ENCODE measurements at places on chromosomes 5 and 9.

DNA sequence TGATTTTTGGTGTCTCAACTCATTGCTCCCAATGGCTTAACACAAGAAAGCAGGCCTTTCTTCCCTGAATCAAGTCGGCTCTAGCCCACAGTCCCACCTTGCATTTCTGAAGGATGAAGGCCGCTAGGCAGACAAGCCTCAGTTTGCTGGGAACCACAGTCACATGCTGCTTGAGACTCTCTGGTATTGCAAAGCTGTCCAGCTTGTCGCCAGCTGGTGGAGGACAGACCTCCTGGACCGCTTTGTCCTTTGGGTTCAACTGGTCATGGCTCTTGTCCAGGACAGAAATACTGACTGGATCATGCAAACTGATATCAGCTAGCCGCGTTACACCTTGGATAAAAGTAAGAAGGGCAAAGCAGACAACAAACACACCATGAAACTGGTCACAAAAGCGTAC is 23.1 kb downstream of the DDX31 start:
- DNase-seq, result no peak

- no peak for DNase-seq
These were observed 637.2 kb downstream of the PDE4D start for GRCh38 chr5:59256331-59256730.

DNA sequence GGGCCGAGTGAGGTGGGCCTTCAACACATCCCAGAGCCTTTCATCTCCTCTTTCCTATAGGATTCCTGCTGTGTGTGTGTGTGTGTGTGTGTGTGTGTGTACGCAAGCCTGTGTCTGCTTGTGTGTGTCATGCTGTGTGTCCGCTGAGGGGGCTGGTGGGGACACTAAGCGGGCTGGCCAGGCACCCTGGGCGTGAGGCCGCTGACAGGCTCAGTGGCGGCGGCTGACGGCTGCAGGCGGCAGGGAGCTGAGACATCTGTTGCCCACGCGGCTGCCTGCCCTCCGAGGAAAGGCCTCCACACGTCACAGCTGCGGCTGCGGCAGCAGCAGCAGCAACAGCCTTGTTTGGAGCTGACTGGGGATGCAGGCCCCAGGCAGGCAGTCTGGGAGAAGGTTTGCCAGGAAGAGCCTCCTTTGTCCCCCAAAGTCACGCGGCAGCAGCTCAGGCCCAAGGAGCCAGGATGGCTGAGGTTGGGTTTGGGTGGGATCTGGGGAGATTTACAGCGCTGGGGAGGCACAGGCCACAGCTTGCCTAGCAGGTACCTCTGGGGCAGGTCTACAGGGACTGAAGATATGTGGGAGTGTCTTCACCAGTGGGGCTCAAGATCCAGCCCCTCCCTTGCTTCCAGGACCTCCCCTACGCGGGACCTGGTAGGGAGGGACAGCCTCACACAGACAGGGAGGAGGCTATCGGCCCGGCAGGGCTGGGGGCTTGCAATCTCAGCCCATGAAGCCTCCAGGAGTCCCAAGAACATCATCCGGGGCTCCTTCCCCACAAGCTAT is 1.8 kb downstream of the PDLIM4 start:
- DNase-seq, result no peak

GRCh38 chr5:9502050-9502834 is 43.6 kb downstream of the SEMA5A start:
- DNase-seq, result no peak

- no peak for DNase-seq
These were observed 168.7 kb downstream of the TTC39B start for GRCh38 chr9:15138357-15138686.

- DNase-seq, result no peak
These were observed 33.9 kb downstream of the UNC13B start for GRCh38 chr9:35195683-35196082.

- no peak for DNase-seq
These were observed 30.5 kb upstream of the CKMT2 start for GRCh38 chr5:81202655-81203054.

GRCh38 chr9:33434317-33435105 is 12.9 kb downstream of the AQP3 start:
- DNase-seq, result no peak

- DNase-seq, result no peak
These were observed 38.9 kb downstream of the JADE2 start for GRCh38 chr5:134564396-134564795.

GRCh38 chr5:162995568-162995967 is 441.8 kb upstream of the CCNG1 start:
- no peak for DNase-seq

DNA sequence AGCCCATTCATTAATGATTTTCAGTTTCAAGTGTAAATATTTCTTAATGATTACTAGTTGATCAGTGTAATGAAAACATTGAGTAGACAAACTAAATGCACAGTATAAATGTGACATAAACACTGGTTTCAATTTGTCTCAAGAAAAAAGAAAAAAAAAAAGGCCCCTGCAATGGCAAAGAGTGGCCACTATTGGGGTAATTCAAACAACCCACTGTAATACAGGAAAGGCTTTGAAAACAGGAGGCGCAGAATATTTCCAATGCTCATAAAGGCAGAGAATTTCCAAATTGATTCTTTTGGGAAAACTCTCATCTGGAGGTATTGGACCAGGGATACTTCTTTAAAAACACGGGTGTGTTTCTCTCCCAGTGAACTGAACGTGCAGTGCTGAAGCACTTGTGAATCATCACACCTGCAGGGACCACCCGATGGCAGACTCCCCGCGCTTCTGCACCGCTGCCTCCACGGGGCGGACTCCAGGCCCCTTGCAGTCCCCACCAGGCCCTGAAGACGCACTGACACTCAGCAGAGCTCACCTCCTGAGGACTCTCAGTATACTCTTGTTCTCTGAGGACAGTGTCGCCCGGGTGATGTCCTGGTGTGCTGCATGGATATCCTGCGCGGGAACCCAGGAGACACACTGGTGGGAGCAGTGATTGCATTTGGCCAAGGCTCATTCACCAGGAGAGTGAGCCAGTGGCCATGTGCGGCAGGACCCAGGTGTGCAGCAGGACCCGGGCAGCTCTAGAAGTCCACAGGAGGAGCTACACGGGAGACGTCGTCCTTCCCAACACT is 227.6 kb upstream of the IRX4 start:
- no peak for DNase-seq

- peak; percentile 74 for DNase-seq
These were observed 1247.0 kb upstream of the ACO1 start for GRCh38 chr9:31137176-31138160.

DNA sequence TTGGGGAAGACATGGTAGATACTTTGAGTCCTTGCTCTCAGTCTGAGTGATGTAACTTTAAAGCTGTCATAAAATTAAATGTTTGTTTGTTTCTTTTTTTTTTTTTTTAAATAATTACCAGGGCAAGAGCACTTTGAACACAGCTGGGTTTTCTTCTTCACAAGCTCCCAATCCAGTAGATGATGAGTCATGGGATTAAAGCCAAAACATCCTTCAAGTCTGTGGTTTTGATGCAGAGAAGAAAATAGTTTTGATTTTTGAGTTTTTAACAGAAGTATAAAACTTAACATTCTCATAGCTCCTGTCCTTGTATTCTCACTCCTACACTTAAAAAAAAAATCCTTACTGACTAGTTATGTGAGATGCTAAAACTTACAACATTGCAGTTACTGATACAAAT is 34.8 kb upstream of the IL31RA start:
- DNase-seq, result peak; percentile 58

- DNase-seq, result no peak
These were observed 1.4 kb downstream of the SAP30L start for GRCh38 chr5:154447089-154447725.

GRCh38 chr9:116383133-116383532 is 229.5 kb downstream of the PAPPA start:
- no peak for DNase-seq

GRCh38 chr9:71783120-71783523 is 14.8 kb upstream of the CEMIP2 start:
- no peak for DNase-seq

GRCh38 chr9:112777914-112778313 is 27.4 kb downstream of the SNX30 start:
- DNase-seq, result no peak

DNA sequence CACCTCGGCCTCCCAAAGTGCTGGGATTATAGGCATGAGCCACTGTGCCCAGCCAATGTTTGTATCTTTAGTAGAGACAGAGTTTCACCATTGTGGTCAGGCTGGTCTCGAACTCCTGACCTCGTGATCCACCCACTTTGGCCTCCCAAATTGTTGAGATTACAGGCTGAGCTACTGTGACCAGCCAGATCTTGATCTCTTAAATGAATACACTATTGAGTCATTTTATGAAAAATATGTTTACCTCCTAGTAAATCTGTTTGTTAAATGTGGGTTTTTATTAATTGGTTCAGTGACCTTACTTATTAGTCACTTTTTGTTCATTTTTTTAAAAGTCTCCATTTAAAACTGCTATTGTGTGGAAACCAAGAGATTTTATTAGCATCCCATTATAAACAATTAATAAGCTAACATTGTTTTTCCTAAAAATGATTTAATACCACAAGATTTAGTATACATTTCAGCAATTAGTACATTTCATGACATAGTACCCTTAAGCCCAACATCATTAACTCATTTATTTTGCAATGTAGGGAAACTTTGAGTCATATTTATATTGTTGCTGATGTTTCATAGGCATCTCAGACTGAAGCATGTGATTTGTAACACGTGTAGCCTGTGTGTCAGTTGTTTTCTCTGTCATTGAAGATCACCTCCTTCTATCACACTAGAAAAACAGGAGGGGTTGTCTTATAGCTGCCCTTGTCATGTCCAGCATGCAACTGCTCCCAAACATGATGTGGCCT is 261.2 kb downstream of the TAF11L14 start:
- no peak for DNase-seq

- no peak for DNase-seq
These were observed 17.3 kb downstream of the TTC33 start for GRCh38 chr5:40738502-40738901.

GRCh38 chr5:109168151-109168550 is 241.6 kb downstream of the PJA2 start:
- DNase-seq, result no peak

GRCh38 chr5:37836235-37836591 is 3.6 kb downstream of the GDNF start:
- DNase-seq, result no peak

- DNase-seq, result no peak
These were observed 319.5 kb downstream of the ARHGEF28 start for GRCh38 chr5:73945505-73945904.

GRCh38 chr5:84255315-84255714 is 129.4 kb downstream of the EDIL3 start:
- DNase-seq, result peak; percentile 11

- no peak for DNase-seq
These were observed 68.5 kb downstream of the KIAA1958 start for GRCh38 chr9:112555101-112555643.

GRCh38 chr5:107519900-107520354 is 150.8 kb downstream of the EFNA5 start:
- DNase-seq, result no peak

DNA sequence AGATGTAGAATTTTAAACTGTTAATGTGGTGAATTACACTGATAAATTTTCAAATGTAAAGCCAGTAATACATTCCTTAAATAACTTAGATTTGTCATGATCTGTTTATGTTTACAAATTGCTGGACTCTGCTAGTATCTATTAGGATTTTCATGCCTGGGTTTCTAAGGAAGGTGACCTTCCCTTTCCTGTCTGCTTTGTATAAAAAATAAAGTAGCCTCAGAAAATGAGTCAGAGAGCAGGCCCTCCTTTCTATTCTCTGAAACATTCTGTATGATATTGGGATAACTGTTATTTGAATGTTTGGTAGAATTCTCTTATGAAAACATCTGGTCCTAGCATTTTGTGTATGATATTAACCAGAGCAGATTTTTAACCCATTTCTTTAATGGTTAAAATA is 255.3 kb downstream of the SYK start:
- DNase-seq, result no peak

- no peak for DNase-seq
These were observed 133.7 kb upstream of the EPB41L4A start for GRCh38 chr5:112552791-112553190.

- DNase-seq, result no peak
These were observed 76.8 kb downstream of the CAMSAP1 start for GRCh38 chr9:135830496-135830895.

GRCh38 chr9:132837501-132838286 is 40.4 kb downstream of the AK8 start:
- no peak for DNase-seq

- no peak for DNase-seq
These were observed 5.4 kb downstream of the SRFBP1 start for GRCh38 chr5:121967187-121967586.

DNA sequence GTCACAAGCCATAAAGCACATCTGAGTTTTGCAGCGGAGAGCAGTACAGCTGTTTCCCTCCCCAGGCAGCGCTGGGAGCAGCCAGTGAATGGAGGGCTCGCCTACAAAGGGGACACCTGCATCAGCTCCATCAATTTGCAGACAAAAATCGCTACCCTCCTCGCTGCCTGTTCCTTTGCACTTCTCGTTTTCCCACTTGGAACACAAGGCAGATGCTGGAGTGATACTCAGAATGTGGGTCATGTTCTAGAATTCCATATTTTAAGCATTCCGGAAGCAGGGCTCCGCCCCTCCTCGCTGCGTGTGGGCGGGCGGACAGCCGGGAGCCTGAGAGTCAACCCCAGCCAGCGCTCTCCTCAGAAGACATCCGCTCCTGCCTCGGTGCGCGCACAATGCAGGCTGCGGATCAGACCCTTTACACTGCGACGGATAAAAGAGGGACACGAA is 92.1 kb downstream of the LMNB1 start:
- DNase-seq, result no peak

DNA sequence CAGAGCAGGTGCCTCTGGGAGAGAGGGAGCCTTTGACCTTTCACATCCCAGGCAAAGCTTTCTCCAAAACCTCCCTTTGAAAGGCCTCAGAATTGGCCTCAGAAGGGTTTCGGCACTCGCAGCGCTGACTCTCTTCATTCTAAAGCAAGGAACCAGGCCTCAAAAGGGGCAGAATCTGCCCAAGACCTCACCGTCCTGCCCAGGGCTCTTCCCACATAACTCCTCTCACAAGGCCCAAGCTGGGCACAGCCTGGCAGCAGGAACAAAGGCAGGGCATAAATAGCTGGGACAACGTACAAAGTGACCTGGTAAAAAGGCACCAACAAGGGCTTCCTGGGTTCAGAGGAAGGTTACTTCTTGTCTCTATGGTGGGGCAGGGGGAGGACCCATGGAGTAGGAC is 166.3 kb upstream of the FSTL4 start:
- DNase-seq, result no peak

DNA sequence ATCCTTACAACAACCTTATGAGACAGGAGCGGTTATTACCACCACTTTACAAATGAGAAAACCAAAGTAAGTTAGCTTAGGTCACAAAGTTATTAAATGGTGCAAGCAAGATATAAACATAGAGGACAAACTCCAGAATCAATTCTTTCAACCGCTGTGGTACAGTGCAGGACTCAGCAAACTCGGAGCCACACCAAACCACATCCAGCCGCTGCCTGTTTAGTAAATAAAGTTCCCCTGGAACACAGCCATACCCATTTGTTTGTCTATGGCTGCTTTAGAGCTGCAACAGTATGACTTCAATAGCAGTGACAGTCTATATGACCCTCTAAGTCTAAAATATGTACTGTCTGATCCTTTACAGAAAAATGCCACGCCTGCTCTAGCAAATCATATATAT is 1567.2 kb upstream of the WWC1 start:
- no peak for DNase-seq

- DNase-seq, result no peak
These were observed 42.9 kb downstream of the OR2K2 start for GRCh38 chr9:111287127-111287526.
